ENCODE measurements at places on chromosomes 11 and 22.

DNA sequence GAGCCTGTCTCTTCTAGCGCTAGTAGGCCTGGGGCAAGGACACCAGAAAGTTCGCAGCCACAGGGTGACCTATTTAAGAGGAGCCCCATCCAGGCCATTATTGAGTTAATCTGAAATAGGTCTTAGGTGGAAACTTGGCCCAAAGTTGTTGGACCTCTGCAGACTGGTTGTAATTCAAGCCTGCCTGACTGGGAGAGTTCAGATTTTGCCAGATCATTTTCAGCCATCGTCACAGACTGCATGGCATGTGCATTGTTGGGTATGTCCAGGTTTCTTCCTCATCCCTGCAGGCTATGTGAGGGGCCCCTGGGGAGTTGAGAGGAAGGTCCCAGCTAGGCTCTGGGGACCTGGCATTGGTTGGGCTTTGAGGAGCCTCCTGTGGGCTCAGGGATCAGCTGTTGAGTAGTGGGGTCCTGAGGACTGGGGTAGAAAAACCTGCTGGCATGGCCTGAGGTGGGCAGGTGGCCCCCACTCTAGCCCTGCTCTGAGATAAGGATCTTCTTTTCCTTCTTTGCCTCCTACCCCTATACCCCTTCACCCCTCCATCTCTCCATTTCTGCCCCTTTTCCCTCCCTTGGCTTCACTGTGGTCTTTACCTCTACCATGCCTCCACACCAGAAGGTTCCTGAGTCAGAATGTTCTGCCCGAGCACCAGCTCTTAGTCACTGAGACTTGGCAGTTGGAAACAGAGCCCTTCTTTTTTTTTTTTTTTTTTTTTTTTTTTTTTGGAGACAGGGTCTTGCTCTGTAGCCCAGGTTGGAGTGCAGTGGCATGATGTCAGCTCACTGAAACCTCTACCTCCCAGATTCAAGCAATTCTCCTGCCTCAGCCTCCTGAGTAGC lies 112.7 kb downstream of the MORC2 start:
- no peak for DNase-seq

GRCh38 chr11:116042146-116042545 lies 537.9 kb upstream of the CADM1 start:
- DNase-seq, result no peak

DNA sequence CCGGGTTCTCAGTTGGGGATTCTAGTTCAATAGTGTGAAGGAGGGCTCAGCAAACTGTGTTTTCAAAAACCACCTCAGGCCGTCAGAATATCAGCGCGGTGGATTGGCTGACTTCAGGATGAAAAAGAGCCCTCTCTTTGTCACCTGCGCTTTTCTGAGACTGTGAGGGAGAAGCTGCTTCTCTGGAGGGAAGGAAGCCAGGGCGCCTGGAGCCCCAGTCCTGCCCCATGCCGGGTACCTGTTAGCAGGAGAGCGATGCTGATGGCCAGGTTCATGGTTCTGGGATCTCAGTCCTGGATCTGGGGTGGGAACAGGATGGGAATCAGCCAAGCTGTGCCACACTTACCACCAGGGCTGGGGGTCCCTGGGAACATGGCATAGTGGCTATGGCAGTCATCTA lies 2.3 kb downstream of the THY1 start:
- DNase-seq, result no peak

- peak; percentile 42 for DNase-seq
Measured at GRCh38 chr11:86291466-86292262, 10.4 kb upstream of the HIKESHI start.

DNA sequence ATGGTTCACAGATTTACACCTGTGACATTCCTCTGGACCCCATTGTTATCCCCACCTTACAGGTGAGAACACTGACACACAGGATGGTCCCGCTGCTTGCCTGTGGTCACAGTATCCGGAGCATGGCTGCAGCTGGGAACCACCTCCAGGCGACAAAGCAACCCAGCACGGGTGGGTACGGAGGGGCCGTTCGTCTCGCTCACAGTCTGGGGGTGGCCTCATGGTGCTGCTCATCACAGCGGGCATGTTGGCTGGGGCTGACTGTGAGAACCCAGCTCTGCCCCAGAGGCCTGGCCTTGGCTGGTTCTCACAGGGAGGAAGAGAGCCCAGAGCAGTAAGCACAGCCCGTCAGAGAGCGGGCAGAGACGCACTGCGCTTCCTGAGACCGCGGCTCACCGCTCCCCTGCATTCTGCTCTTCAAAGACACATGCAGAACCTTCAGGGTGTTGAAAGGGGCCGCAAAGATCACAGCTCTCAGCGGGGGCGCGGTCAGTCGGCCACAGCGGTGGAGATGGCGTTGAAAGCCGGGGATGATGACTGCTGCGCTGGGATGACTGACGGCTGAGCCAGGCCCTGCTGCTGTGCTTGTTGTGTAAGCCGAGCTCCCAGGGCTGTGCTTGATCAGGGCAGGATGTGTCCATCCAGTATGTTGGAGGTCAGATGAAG lies 423.0 kb downstream of the BRD1 start:
- no peak for DNase-seq

GRCh38 chr11:42490506-42490905 lies 821.3 kb upstream of the API5 start:
- DNase-seq, result no peak

DNA sequence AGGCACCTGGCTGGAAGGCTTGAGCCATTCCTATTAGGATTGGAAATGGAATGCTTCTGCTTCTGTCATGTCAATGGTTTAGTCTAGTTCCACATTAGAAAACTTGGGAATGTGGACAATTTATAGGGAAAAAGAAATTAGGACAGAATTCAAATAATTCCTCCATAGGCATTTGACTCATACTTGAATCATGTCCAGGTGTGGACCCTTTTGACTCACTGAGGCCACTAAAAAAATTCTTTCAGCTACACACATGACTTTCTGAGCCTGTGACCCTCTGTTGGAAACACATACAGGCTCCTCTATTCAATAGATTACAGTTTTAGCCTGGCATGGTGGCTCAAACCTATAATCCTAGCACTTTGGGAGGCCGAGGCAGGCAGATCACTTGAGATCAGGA lies 100.5 kb downstream of the RASSF10 start:
- DNase-seq, result no peak

DNA sequence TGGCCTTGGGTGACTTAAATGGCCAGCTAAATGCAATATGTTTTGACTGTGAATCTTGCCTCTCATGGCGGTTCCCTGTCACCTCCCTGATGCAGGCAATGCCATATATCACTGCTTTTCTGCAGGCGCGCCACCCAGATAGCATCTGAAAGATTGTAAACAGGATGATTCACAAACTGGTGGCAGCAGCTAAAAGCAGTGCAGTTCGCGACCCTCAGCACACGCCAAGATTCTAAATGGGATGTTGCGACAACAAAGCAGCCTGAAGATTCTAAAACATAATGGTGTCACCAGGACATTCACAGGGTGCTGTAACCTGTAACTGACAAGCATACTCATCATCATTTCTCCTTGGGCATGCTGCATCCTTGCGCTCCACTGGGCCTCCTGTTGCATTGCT lies 440.4 kb upstream of the CADM1 start:
- no peak for DNase-seq

DNA sequence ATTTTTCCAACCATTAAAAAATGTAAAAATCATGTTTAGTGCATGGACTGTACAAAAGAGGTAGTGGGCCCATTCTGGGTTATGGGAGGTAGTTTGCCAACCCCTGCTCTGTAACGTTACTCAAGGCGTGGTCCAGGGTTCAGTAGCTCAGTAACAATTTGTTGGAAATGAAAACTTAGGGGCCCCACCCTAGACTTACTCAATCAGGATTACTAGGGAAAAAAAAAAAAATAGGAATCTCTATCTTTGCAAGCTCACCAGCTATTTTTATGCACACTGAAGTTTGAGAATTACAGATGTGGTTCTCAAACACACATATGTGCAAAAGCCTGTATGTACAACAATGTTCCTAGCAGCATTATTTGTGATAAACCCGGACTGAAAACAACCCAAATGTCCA lies 17.3 kb upstream of the LMO2 start:
- DNase-seq, result no peak

DNA sequence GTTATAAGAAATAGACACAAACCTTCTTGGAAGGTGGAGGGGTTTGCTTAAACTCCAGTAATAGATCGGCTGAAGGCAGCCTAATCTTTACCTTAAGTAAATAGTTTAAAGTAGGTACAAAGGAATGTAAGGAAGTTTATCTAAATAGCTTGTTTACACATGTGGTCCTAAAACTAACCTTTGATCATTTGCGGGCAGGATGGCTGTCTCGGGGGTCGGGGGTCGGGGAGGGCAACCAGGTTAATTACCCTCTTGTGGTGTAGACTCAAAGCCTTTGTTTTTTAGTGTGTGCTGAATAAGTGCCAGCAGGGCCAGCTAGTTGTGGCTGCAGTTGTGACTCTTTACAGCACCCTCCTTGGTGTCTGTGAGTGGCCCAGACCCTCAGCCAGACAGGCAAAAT lies 256.9 kb upstream of the SESN3 start:
- no peak for DNase-seq

- DNase-seq, result no peak
Measured at GRCh38 chr11:40273192-40273732, 1186.2 kb downstream of the LRRC4C start.

- no peak for DNase-seq
Measured at GRCh38 chr11:86138958-86139357, 70.1 kb upstream of the PICALM start.

- no peak for DNase-seq
Measured at GRCh38 chr22:27502327-27502726, 299.2 kb downstream of the MN1 start.

DNA sequence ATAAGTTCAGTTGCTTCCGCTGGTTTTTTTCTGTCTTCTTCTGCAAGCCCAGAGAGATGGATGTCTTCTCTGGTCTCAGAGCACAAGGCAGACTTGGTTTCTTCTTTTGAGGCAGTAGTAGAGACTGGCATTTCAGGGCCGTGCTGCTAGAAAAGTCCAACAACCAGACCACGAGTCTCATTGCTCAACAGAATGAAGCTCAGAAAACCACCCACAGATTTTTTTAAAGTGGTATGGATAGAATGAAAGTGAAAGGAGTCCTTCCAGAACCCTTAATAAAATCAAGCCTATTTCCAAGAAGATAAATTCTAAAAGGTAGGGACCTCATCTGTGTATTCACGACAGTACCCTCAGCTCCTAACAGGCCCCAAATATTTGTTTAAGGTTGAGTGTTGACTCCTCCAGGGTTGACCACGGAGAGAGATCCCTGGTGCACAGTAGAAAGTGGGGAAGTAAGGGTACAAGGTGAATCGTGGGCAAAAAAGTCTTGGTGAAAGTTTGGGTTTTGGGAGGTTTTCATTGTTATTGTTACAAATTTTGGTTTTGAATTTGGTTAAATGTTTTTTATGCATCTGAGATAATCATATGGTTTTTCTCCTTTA lies 43.6 kb upstream of the DDX6 start:
- DNase-seq, result no peak

Measured in renal pelvis (tissue), 12 donors.